ENCODE measurements at places on chromosomes 1 and 21. TPM values are rescaled to one million over a fixed set of nuclear protein-coding genes. Genes with fewer than 3 reads are reported as not detected.
A peak's percentile ranks its signal among the peaks of the same experiment; 100 is the strongest.

MRAP gene
- polyA plus RNA-seq: not detected

NEXN gene
- 49.0 TPM for polyA plus RNA-seq

TSPEAR gene
- polyA plus RNA-seq: not detected

TIAM1 gene
- polyA plus RNA-seq: 0.94 TPM

IFNGR2 gene
- 57.6 TPM for polyA plus RNA-seq

NBPF8 gene
- polyA plus RNA-seq: 20.4 TPM

ANKRD45 gene
- polyA plus RNA-seq: 0.34 TPM

SPRR2A gene
- polyA plus RNA-seq: not detected

ZMYND12 gene
- polyA plus RNA-seq: 0.16 TPM

TLR5 gene
- polyA plus RNA-seq: 0.19 TPM

CAPN8 gene
- not detected for polyA plus RNA-seq

- no peak for DNase-seq
Measured at GRCh38 chr1:30360753-30361152, 362.6 kb downstream of the MATN1 start.

- no peak for DNase-seq
Measured at GRCh38 chr1:38919130-38919529, 22.5 kb downstream of the RHBDL2 start.

DNA sequence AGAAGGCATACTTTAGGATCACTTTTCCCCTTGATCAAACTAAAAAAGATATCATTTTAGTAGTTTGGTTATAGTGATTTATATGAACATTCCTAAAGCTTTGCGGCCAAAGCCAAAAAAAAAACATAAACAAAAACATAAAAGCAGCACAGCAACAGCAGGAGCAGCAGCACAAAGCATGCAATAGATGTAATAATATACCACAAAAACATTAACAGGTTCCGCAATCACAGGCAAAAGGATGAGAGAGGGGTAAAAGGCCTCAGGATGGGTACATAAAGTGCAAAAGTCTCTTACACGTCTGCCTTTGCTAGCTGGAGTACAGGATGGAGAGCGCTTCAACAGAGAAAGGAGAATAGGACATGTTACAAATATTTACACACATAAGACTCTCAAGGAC is 119.0 kb downstream of the COQ8A start:
- no peak for DNase-seq

- DNase-seq: no peak
Measured at GRCh38 chr1:67120855-67121619, 13.7 kb downstream of the C1orf141 start.

DNA sequence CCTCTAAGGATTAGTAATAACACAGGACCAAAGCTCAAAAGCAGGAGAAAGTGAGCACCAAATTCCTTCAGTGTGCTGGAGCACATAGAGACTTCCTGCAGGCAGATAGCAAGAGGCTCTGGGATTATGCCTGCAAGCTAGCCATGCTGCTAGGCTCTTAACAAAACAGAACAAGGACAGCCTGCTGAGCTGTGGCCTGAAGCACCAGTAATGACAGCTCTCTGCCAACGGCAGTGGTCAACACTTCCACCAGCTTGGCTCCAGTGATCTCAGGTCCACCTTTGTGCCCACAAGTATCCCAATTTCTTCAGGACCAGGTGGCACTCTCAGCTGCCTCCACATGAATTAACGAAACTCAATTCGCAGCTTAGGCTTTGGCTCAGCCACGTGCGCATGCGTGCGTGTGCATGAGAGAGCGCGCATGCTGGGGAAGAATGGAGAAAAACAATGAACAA is 64.2 kb downstream of the SLC45A1 start:
- peak; percentile 61 for DNase-seq

DNA sequence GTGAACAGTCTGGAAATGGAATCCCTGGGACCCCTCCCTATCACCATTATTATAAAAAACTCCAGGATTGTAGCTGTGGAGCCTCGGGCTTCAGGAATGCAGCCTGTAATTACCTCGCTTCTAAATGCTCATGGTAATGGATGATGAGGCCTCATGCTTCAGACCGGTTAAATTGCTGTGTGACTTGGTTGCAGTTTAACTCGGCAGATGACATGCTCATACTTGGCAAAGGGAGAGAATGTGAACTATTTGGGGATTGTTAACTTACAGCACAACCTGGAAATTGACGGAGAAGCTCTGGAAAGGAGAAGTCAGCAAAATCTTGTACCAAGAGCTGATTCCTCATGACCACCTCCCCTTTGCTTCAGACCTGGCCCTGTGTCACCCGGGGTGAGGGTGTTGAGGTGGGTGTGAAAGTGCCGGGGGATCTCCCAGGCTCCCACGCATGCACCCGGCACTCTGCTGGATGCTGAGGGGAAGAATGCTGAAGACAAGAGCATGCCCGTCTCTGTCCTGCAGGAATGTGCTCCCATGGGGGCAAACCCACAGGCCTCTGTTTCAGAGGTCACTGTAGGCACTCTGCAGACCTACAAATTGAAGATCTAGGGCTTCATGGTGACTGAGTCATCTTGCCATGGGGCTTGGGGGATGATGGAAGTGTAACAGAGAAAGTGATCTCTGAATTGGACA is 364.8 kb downstream of the RPS6KC1 start:
- peak; percentile 1 for DNase-seq

GRCh38 chr1:32972814-32973428 is 8.3 kb upstream of the RNF19B start:
- peak; percentile 51 for DNase-seq

DNA sequence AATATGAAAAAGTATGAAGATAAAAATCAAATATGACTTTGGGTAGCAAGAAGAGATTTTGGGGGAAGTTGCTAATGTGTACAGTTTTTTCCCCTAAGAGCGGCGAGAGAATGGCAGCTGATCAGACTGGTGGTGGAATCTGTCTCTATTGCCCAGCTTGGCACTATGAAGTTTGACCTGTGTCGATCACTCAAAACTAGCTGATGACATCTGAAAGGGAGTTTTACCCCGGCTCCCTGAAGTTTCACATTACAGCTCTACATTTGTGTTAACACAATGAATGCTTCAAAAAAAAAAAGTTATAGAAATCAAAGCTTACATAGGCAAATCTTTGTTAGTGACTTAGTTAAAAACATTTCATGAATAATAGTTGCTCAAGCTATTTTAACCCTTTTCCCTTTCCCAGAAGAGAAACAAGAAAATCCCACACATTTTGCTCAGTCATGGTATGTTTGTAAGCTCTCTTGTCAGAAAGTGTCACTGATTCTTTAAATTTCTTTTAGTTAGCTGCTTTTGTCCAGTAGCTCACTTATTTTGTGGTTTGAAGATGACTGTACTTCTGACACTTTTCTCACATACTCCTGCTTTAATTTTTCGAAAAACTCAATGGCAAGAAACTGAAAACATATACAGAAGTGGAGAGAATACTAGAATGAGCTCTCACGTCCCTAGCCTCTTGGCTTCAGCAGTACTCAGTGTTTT is 41.3 kb downstream of the DYRK1A start:
- DNase-seq: peak; percentile 66

DNA sequence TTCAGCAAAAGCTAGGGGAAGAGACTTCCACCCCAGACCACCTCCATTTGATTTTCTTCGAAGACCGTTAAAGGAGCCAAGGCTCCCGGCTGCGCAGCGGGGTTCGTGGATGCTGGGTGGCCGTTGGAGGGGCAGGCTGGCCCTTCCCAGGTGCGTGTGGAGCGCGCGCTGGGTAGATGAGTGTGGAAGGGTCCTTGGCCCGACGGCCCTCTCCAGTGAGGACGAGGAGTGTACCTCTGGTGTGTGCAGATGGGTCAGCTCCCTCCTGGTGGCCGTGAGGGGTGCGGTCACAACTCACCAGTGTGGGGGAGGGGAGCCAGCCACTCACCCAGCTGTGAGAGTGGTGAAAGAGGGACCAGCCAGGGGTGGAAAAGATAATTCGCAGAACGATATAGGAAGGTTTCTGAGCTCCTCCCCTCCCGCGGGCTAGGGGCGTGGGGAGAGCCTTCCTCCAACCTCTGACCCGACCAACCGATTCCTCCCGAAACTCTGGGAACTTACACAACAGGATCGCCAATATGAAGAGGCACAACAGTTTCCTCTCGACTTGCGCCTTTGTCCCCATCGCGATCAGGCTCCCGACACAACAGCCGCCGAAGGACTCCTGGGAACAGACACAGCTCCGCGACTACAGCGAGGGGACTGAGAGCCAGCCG is at the start of gene F11R:
TSS of gene F11R (minus strand) at position 644 of the 656 bp plus-strand sequence. CDS start at position 565, 79 bp downstream.
- DNase-seq: no peak

DNA sequence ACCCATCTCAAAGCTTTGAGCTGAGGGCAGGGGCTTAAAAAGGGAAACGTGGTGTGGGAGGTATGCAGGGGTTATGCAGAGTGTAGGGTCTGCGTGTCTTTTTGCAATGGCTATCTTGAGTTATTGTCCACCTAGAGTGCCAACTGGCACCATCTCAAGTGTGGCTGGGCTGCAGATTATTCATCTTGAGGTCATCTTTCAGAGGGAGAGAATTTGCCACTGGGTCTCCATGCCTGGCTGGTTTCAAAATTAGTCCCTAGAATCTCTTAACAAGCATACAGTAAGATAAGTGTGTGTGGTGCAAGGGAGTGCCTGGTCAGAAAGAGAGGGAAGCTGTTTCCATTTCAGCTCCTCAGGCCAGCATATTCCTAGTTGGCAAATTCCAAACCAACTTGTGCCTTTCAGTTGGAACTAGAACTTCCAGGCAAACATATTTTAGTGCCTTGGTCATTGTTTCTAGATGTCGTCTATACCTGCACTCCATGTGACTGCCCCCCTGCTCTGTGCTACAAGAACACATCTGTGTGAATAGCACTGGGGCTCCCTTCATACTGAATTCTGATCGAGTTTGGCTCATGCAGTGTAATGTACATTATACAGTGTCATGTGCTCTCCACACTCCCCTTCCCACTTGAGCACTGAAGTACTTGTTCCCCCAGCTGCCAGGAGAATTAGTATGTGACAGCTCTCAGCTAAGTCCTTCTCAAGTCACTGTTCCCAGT is 5.0 kb upstream of the OR2T8 start:
- no peak for DNase-seq

- DNase-seq: no peak
Measured at GRCh38 chr1:211606332-211606913, 27.5 kb upstream of the SLC30A1 start.

DNA sequence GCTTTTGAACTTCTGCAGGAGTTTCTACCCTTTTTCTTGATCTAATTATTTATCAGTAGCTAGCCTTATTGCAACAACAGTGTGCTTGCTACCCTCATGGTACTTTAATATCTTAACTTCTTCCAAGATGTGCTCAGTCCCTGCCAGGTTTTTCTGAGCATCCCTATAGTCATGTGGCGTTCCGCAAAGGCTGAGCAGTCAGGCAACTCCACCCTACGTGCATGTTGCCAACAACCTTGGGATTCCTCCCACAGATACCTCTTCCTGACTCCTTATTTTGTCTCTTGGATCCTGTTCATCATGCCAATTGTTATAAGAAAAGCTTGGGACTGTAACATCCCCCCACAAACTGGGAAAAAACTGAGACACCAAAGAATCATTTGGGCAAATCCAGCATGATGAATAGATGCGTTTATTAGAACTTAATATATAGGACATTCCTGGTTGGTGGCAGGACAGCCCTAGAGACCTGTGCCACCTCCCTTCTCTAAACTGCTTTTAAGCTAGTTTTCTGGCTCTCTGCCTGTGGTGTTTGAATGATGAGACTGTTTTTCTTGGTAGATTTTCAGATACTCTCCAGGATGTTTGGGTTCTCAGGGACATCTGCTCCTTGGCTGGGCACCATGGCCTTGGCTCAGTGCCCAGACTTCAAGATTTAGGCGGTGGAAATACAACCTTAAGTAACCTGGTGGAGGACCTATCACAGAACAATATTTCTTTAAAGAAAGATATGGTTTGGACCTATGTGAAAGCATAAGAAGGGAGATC is 27.1 kb upstream of the KCTD3 start:
- peak; percentile 37 for DNase-seq

GRCh38 chr1:151171190-151171589 is 4.6 kb downstream of the TMOD4 start:
- no peak for DNase-seq

- no peak for DNase-seq
Measured at GRCh38 chr1:79875187-79875586, 868.7 kb upstream of the ADGRL4 start.

GRCh38 chr1:183191833-183192232 is 5.8 kb downstream of the LAMC2 start:
- peak; percentile 74 for DNase-seq

DNA sequence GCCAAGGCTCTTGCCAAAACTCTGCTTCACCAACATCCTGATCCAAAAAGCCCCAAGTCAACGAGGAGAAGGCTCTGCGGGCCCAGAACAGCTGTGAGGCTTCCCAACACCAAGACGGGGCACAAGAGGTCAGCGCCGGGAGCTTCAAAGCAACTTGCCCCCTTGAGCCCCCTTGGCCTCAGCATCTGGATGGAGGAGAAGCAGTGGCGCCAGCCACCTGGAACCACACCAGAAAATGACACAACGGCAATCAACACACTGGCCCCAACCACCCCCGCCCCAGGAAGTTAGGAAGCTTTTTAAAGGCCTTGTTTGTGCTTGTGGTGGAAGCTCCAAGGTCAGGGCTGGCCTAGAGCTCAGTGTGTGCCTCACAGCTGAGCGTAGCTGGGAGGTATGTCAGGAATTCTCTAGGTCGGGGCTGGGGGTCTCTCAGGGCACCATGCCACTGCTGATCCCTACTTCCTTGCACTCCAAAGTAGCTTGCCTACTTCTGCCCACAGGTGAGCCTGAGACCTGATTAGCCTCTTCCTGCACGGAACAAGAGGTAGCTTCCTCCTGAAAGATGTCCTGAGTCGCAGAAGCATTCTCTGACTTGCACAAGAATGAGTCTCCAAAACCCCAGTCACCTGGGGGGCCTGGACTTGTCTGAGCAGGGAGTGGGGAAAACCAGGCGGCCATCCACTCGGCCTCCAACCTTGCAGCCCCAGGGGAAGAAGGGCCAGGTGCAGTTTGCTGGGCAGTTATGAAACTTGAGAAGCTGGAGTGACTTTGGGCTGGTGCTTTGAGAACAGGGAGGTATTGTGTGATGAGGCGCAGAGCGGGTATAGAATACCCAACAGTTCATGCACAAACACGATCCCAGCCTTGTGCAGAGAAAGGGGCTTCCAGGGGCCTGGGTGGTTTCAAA is 9.7 kb upstream of the SRP9 start:
- peak; percentile 81 for DNase-seq
